ENCODE measurements at places on chromosomes 4 and X.

GRCh38 chrX:10636337-10636736, 16.0 kb upstream of the MID1 start:
- DNase-seq, result no peak

DNA sequence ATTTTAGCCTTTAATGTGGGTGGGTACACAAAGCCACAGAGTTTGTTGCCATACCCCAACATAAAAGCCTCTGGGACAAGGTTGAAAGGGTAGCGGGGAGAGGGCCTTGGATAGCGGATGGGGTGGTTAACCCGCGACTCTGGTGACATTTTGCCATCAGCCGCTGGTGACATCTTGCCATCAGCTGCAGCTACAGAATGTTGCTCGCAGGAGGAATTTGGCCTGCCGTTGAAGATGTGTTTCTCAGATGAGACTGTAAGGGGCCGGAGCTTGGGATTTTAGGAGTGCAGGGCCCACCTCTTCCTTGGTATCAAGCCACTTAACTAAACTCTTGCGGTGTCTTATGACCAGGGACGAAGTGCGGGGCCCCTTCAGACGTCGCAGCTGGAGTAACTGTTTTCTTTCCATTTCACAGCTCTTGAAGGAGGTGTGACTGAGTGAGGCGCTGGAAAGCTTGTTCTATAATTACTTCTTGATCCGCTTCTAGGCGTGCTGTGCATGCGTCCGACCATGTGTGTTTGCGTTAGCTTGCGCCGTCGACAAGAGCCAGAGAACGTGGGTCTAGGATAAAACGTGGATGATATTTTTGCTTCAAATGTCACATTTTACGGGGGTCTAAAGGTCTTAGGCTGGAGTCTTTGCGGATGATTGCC, 820 bp upstream of the RASL11B start:
- DNase-seq, result no peak

- DNase-seq, result no peak
Measured at GRCh38 chr4:17370818-17371217, 141.1 kb downstream of the QDPR start.

DNA sequence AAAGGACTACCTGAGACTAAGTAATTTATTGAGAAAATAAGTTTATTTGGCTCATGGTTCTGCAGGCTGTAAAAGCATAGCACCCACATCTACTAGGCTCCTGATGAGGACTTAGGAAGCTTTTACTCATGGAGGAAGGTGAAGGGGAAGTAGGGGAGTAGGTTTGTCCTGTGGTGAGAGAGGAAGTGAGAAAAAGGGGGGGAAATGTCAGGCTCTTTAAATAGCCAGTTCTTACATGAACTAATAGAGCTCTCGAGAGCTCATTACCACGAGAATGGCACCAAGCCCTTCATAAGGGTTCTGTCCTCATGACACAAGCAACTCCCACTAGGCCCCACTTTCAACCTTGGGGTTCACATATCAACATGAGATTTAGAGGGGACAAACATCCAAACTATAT, 125.5 kb upstream of the NRK start:
- DNase-seq, result no peak

GRCh38 chr4:112279882-112280315, 5.8 kb downstream of the TIFA start:
- DNase-seq, result no peak

GRCh38 chrX:40303256-40304077, 205.7 kb upstream of the BCOR start:
- DNase-seq, result no peak

- DNase-seq, result no peak
Measured at GRCh38 chr4:134426821-134427220, 225.2 kb upstream of the PABPC4L start.

DNA sequence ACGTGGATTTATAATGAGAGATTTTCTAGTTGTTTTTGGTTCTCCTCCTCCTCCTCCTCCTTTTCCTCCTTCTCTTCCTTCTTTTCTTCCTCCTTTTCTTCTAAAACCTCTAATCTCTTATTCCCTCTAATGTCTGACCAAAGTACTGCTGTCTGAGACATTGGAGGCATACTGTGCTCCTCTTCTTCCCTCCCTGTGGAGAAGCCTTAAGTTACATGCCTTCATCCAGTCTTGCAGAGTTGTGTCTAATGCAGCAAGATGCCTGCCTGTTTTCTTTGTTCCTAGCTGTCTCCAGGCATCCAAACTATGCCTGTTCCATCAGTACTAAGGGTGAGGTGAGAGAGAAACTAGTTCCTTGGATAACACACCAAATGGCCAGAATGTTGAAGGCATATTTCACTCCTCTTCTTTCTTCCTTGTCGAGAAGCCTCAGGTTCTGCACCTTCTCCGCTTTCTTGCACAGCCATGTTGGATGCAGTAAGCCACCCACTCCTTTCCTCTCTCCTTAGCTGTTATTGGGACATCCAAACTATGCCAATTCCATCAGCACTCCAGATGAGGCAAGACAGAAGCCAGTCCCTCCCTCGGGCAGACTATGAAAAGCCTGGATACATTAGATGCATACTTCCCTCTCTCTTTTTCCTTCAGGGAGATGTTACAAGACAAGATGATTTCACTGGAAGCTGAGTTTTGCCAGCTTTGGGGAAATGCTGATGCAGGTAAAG, 285.7 kb upstream of the TRAM1L1 start:
- DNase-seq, result no peak

DNA sequence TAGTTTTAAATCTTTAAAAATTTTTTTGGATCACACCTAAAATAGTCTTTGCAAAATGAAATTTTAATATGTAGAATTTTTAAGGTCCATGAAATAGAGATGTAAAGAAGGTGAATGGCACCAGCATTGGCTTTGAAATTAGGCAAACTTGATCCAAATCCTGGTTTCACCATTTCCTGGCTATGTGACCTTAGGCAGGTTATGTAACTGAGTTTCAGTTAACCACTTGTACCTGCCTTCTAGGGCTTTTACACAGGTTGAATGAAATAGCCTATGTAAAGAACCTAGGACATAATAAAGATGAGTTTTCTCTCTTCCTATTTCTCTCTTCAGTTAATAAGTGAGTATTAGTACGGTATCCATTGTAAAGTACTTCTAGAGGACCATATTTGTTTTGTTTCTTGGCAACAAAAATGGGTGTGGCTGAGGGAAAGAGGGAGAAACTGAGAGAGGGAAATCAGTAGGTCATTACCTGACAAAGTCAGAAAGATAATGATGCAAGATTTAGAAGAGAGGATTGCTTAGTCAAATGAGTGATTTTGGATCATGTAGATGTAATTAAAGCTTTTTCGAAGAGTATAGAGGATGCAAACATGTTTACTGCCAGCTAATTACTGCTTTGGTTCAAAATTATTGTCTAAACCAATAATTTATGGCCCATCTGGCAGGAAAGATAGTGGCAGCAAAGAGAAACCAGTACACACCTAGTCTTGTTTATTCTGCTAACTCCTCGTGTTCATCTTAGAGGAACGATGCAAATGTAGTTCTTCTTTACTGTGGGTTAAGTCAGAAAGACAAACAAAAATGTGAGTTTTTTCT, 81.9 kb downstream of the PDLIM5 start:
- no peak for DNase-seq

GRCh38 chrX:68238568-68238967, 194.7 kb downstream of the OPHN1 start:
- no peak for DNase-seq

- no peak for DNase-seq
Measured at GRCh38 chr4:40462326-40462725, 127.2 kb downstream of the CHRNA9 start.

- no peak for DNase-seq
Measured at GRCh38 chrX:133892337-133892736, 93.1 kb downstream of the GPC3 start.

DNA sequence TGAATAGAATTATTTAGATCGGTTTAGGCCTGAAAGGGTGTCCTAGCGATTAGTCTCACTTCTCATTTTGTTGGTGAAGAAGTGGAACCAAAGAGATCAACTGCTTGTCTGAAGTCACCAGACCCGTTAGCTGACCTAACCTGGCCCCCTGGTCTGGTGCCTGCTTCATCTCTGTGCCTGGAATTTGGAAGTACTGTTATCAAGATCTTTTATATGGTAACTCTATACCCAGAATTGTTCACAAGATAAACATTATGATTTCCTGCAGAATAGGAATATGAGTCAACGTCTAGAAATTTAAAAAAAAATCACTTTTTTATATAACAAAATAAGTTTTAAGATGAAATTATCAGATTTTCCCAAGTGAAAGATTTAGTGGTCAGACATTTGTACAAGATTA, 37.2 kb downstream of the LRP2BP start:
- no peak for DNase-seq

DNA sequence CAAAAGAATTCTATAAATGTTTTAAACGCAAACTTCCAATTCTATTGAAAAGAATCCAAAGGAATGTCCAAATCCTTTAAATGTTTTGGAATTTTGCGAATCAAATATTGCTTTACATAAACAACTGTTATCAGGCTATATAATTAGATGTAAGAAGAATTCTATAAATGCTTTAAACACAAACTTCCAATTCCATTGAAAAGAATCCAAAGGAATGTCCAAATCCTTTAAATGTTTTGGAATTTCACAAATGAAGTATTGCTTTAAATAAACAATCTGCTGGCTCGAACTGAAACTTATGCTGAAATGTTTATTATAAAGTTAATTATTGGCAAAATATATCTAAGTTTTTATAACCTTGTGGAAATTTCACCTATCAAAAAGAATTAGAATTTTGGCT, 16.1 kb downstream of the DAPP1 start:
- DNase-seq, result no peak
